ENCODE measurements at places on chromosomes 1 and 21.

DNA sequence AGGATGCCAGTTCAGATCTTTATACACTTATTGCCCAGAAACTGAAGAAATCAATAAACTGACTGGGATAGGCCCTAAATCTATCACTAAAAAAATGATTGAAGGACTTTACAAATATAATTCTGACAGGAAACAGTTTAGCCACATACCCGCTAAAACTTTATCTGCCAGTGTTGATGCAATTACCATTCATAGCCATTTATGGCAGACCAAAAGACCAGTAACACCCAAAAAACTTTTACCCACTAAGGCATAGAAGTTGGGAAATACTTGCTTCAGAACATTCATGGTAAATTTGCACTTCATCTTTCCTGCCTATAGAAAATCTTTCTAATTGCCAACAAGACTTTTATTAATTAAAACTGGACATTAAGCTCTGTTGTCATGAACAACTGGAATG is 15.0 kb upstream of the GPR25 start:
- no peak for DNase-seq

DNA sequence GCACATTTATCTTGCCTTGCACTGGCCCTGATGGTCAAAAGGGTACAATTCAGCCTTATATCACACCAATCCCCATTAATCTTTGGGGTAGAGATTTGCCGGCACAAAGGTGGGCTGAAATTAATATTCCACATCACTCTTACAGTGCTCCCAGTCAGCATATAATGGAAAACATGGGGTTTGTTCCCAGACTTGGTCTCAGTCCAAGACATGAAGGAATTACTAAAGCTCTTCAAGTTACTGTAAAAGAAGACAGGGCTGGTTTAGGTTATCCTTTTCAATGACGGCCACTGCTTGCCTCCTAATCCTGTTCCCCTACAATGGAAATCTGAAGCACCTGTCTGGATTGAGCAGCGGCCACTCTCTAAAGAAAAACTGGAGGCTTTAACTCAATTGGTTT is 160.7 kb downstream of the IER5 start:
- no peak for DNase-seq

- no peak for DNase-seq
These were observed 142.5 kb downstream of the TNR start for GRCh38 chr1:175600721-175601440.

DNA sequence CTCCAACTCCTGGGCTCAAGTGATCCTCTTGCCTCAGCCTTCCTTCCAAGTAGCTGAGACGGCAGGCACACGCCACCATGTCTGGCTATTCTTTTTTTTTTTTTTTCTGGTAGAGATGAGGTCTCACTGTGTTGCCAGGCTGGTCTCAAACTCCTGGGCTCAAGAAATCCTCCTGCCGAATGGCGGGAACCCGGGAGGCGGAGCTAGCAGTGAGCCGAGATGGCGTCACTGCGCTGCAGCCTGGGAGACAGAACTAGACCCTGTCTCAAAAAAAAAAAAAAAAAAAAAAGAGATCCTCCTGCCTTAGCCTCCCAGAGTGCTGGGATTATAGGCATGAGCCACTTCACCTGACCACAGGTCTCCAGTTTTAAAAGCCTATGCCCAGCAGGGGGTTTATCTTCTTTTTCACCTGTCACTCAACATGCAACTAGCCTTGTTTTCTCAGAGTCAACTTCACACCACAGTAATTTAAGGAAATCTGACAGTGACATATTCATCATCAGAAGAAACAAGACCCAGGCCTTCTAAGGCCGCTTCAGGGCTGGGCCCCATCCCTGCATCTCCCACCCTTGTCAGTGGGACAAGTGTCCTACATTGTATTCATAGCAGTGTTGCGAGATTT is 38.3 kb upstream of the GALNT2 start:
- no peak for DNase-seq

DNA sequence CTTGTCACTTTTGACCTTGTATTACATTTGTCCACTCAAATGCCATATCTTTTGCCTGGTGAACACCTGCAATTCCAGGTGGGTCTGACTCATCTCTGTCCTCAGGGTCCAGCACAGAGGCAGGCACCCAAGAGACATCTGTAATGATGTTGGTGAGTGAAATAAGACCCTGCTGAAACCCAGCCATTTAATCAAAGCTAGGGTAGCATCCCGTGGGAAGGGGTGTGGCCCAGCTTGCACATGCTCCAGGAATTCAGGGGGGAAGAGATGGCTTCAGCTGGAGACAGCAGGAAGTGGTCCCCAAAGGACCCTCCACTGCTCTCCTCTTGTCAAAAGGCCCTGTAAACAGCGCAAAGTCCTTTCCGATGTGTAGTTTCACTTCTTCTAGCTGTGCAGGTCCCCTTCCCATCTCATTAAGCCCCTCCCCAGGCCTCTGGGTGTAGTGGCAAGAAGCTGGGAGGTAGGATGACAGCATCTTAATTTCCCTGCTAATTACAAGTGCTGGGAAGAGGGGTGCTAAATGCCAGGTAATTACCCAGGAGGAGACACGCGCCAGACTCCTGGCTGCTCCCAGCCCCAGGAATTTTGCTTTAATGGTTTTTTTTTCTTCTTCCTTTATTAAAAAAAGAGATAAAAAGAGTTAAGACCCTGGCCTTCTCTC is 54.4 kb upstream of the TRABD2B start:
- DNase-seq: no peak

- peak; percentile 16 for DNase-seq
These were observed 1.1 kb downstream of the PERM1 start for GRCh38 chr1:980602-981395.

DNA sequence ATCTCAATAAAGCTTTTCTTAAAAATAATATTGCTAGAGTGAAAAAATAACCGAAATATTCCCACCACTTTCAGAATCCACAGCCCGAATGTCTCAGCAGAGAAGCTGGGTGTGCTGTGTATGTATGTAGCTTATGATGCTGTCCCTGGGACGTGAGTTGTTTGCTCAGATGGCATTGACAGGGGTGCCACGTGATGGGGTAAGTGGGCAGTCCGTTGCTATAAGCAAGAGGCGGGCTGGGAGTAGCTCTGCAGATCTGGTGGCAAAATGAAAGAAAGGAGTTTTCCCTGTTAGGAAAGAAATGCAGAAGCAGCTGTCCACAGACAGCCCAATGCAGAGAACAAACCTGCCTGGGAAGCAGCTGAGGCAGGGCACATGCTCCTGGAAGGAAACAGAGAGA is 3.8 kb upstream of the FAM20B start:
- DNase-seq: peak; percentile 50

- no peak for DNase-seq
These were observed 86.4 kb downstream of the LTN1 start for GRCh38 chr21:28906236-28906635.

DNA sequence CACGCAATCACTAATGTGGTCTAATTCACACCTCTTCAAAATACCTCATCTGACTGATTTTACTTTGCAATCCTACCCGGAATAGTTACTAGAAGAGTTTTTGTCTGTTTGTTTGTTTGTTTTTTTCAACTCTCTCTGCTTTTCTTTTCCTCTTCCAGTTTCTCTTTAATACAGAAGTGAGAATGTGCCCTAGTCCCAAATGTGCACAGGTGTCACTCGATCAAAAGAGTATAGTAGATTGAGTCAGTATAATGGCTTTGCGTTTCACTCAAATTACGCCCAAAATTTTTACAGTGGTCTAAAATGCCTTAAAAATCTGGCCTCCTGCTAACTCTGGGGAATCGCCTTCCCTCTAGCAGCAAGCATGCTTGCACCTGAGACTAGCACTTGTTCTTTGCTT is 1536.8 kb downstream of the KCNT2 start:
- no peak for DNase-seq

DNA sequence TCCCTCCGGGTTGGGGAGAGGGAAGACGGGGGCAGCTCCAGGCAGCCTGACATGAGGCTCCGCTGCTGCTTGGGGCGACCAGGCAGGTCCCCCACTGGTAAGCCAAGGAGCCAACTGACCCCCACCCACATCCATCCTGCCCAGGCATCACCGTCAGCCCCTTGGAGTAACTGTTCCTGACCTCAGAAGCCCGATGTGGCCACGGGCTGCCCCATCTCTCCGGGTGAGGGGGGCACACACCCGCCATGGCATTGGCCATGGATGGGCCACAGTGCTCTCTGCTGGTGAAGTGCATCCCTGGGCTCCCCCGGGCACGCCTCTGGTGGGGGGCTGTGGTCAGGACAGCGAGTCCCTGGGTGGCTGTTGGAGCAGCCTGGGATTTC is 100.0 kb downstream of the CRYAA start:
- no peak for DNase-seq

GRCh38 chr1:59438058-59438560 is 141.2 kb downstream of the FGGY start:
- DNase-seq: no peak

- no peak for DNase-seq
These were observed 64.8 kb upstream of the BACH1 start for GRCh38 chr21:29233611-29234540.

GRCh38 chr1:173314656-173315055 is 107.5 kb upstream of the TNFSF4 start:
- no peak for DNase-seq

DNA sequence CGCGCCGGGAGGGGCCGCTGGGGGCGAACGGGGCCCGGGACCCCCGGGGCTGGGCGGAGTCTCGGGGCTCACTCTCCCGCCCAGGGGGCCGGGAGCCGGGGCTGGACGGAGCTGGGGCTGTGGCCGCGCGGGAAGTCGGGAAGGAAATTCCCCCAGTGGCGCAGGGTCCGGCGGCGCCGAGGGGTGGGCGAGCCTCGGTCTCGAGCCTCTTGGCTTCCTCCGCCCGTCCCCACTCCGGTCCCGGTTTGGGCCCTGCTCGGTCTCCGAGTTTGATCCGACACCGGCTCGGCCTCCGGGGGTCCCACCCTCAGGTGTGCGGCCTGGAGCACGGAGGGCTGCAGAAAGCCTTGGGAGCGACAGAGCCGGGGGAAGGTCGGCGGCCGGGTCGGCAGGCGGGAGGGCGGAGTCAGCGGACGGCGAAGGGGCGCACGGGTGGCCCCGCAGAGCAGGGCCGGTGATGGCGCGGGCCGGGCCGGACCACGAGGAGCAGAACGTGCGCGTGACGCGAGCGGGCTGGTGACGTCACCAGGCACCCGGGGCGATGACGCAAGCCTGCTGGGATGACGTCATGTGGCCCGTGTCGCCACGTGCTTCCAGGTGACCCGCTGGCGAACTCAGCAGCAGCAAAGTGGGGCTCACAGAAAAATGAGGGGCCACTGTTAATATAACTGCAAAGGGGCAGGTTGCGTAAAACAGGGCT is 610 bp upstream of the HES4 start:
- DNase-seq: peak; percentile 48

GRCh38 chr1:28853093-28853742 is 41.2 kb downstream of the OPRD1 start:
- DNase-seq: no peak

- no peak for DNase-seq
These were observed 119.4 kb downstream of the C1orf94 start for GRCh38 chr1:34296059-34296458.

Measured in BE2C (cell line).